ENCODE measurements at places on chromosomes 11 and 22.

GRCh38 chr11:14894657-14895598 is 2.9 kb upstream of the CYP2R1 start:
- DNase-seq = no peak

GRCh38 chr11:129453293-129453721 is 77.7 kb downstream of the BARX2 start:
- DNase-seq = no peak

- DNase-seq = no peak
These were observed 108.0 kb downstream of the LRRC32 start for GRCh38 chr11:76562541-76562940.

DNA sequence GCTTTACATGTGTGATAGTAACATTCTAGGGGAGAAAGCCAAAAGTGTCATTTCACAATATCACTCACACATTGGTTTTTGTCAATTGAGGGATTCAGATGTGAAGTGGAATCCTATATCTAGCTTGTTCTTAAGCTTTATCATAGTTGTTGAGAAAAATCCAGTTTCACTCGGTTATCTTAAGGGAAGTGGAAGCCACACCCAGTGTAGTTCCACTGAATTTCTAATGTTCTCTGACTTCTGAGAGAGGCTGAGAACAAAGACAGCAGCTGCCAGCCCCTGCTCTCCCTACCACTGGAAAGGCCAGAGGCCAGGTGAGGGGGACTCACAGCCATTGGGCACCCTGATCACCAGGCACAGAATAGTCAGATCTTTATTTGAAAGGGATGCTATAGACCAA is 53.7 kb downstream of the THAP12 start:
- no peak for DNase-seq

DNA sequence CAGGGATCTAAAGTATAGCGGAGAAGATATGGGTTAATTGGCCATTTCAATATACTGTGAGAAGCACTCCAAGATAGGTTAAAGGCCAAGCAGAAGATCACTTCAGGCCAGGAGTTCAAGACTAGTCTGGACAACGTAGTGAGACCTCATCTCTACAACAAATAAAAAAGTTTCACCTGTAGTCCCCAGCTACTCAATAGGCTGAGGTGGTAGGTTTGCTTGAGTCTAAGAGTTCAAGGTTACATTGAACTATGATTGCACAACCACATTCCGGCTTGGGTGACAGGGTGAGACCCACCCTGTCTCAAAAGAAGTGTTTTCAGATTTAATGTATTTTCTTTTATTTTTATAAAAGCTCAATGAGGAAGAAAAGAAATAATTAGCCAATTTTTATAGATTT is 25.4 kb downstream of the PATL1 start:
- no peak for DNase-seq

DNA sequence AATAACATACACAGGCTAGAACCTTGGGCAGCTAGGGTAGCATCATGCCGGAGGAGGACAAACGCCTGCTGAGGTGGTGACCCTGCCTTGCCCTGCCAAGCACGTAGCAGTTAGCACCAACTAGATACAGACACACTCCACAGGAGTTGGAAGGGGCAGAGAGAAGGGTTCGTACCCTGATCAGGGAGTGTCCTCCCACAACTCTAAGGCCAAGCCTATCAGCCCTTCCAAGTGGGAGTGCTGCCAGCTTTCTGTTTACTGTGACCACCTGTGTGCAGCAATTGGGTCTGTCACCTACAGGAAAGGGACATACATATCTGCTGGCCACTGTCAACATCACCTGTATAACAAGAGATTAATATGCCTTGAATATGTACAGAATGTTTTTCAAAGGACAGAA is 1.9 kb upstream of the THAP7 start:
- no peak for DNase-seq

DNA sequence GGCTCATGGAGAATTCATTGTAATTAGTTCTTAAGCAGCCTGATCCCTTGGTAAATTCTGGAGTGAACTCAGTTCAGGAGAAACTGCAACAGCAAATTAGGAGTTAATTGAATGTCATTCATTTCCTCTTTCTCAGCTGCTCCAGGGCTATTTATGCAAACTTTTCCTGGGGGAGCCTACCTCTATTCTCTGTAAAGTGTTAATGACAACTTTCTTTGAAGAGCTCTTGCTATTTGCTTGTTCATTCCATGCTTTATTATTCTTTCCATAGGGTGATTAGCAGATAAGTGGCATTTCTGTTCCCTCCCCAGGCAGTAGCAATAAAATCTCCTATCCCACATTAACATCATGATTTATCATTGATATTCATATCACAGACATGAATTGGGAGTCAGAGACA is 267.6 kb upstream of the DDI1 start:
- no peak for DNase-seq

GRCh38 chr22:49468487-49469198 is 359.0 kb downstream of the BRD1 start:
- DNase-seq = no peak

- DNase-seq = no peak
These were observed 28.8 kb downstream of the FLRT1 start for GRCh38 chr11:64064374-64065140.

GRCh38 chr11:10954184-10954583 is 96.3 kb upstream of the ZBED5 start:
- no peak for DNase-seq

GRCh38 chr22:46846832-46847355 is 84.4 kb downstream of the TBC1D22A start:
- DNase-seq = no peak

GRCh38 chr11:128550261-128550821 is 37.0 kb downstream of the ETS1 start:
- DNase-seq = no peak

- peak; percentile 56 for DNase-seq
These were observed 3.0 kb downstream of the LRP5 start for GRCh38 chr11:68315171-68315920.

GRCh38 chr11:30587269-30587812 is 1.2 kb upstream of the MPPED2 start:
- no peak for DNase-seq

DNA sequence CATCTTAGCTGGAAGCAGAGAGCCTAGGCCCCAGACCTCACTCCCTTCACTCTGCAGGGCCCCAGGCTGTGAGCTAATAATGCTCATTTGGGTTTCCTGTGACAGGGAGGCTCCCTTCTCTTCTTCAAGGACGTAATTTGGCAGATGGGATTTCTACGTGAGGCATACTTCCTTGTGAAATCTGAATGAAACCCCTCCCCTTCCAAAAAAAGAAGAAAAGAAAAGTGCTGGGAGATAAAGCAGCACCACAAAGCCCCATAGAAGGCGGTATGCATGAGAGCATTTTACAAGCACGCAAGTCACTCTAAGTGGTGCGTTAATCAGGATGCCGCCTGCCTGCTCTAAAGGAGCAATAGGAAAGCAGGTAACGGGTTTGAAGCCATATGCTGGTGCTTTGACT is 5.7 kb downstream of the P2RX3 start:
- DNase-seq = no peak

- peak; percentile 15 for DNase-seq
These were observed 21.0 kb upstream of the FNBP4 start for GRCh38 chr11:47788181-47788580.

GRCh38 chr11:116730241-116730561 is 42.6 kb downstream of the BUD13 start:
- DNase-seq = no peak

All from ELR (cell line).